ENCODE measurements at places on chromosomes 1 and 21. TPM values are rescaled to one million over a fixed set of nuclear protein-coding genes. Genes with fewer than 3 reads are reported as not detected.

DNA sequence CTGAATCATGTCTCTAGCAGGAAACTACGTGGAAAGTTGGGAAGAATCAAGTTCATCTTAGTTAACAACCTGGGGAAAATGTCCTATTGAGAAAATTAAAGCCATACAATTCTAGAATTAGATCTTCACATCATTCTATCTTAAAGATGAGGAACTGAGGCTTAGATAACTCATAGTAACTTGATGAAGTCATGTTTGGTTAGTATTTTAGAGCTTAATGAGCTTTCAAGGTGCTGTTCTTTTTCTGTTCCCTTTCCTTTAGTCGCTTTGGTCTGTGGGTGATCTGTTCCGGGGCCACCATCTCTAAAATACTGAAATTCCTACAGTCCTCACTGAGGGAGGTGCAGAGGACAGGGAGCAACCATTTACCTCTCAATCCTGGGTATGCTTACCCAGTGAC, 4.3 kb upstream of the GLUL start:
- DNase-seq = no peak

GRCh38 chr1:197928849-197929336, 11.7 kb downstream of the LHX9 start:
- no peak for DNase-seq

GRCh38 chr1:212558693-212559480, 49.7 kb upstream of the ATF3 start:
- peak; percentile 92 for DNase-seq

DNA sequence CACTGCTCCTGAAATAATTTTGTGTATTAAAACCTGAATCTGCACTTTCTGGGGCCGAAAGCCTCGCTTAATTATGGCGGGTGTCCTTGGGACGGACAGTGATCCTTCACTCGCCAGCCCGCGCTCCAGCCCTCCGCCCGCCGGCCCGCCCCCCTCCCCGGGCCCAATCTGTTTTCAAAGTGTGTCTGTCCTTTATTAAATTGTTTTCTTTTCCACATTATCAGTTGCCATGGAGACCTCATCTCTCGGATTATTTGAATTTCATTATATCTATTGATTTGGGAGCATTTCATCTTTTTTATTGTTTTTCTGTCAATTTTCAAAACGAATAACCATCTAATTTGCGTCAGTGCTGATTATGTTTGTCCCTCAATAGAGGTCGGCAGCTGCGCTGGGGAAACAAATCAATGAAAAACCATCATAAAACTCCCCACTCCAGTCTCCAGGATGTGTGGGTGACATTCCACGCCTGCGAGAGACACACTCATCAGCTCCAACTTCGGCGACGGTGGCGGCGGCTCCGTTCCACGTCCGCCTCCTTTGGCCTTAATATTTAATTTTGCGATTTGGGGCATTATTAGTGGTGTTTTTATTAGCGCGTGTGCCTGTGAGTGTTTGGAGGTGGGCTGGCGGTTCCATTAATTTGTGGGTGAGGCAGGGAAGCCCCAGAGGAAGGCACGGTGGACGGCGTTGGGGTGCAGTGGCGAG, 123.9 kb downstream of the CASZ1 start:
- DNase-seq = no peak

PIK3C2B gene
- 51.7 TPM for total RNA-seq

- DNase-seq = no peak
These were observed 10.7 kb downstream of the HES2 start for GRCh38 chr1:6409053-6409452.

DNA sequence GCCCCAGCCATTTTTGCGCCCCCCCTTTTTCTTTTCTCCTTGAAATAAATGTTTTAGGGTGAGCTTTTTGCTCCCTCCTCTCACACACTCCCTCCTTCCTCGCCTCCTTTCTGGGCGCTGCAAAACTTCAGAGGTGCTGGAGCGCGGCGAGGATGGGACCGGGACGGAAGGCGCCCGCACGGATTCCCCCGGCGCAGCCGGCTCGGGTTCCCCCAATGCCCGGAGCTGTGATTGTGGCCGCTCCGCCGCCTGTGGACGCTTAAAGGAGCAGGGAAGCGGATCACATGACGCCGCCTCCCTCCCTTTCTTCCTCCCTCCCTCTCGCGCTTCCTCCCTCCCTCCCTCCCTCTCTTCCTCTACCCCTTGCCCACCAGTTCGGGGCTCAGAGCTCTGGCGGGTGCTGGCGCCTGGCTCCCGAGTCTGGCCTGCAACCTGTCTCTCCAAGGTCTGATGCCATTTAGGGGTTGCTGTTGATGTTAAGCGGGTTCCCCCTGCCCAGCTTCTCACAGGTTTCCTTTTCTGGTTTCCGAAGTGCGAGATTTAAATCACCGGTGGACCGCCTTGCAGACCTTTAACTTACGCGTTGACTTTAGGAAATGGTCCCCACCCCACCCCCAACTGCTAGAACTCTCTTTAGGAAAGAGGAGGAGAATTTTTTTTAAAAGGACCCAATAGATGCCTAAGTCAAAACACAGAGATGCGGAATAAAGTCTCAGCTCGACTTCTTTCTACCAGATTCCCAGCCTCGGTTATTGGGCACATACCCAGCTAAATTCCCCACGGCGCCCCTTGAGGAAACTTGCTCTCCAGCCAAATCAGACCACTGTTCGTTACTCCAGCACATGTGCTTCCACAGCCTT, at the start of gene WLS:
Gene WLS (minus strand): TSS at position 235 of the 860 bp plus-strand sequence. CDS start 224 bp downstream, at position 11.
- DNase-seq = peak; percentile 79

DNA sequence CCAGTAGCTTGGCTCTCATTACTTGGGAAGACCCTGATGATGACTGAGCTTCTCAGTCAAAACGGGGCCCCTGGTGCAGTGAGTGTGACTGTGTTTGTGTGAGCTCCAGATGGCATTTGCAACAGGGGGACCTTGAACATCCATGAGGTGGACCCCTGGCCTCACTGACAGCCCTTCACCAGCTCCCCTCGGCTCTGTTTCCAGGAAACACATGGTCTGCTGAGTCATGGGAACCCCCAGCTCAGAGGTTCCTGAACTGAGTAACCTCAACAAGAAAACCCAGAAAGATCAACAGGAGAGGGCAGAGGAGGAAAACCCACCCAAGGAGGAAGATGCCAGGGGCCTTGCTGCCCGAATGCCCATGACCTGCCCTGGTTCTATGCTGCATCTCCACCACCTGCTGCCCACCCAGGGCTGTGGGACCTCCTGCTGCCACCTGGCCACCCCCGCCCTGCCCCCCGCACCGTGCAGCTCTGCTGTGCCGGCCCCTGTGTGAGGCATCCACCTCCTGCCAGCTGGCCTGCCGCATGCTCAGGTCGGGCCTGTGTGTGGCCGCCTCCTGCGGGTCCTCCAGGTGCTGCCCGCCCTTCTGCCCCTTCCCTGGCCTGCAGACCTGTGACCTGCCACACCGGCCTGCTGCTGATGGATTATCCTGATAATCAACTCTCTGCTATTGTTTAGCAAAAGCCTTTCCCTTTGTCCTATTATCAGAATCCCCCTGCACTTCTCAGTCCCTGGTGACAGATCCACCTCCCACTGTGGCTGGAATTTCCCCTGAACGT, 4.2 kb upstream of the KRTAP12-1 start:
- no peak for DNase-seq
